ENCODE measurements at places on chromosomes 6 and 20.

- DNase-seq: no peak
Measured at GRCh38 chr6:135043846-135044245, 10.8 kb downstream of the HBS1L start.

GRCh38 chr6:4220558-4220957 is 85.2 kb upstream of the ECI2 start:
- no peak for DNase-seq

DNA sequence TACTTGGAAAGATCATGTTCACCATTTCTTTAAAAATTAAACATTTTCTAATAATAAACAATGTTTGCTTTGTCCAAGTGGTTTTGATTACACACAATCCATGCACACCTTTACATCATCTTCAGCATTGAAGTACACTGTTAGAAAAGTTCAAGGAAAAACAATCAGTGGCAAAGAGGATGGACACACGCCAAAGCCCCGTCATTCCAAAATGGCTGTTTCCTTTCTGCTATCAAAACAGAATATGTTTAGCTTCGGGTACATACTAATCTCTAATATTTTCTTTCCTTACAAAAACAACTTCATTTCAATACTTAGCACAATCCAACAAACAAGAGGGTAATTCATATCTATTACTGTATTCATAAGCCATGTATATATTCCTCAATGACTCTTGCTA is 24.5 kb downstream of the REPS1 start:
- no peak for DNase-seq

DNA sequence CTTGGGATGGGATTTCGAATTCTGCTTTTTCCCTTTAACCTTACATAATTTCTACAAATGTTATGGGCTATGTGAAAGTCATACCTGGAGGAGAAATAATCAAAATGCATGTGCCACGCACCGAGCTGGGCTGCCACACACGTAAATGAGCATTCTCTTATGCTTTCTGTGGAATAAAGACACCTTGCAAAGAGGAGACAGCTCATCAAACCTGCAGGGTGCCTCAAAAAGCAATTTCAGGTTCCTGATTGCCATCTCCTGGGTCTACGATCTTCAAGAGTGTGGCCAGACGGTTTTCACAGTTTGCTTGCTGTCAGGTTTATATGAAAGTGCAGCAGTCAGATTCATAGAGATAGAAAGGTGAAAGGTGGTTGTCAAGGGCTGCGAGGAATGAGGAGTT is 36.6 kb downstream of the DUSP22 start:
- no peak for DNase-seq

DNA sequence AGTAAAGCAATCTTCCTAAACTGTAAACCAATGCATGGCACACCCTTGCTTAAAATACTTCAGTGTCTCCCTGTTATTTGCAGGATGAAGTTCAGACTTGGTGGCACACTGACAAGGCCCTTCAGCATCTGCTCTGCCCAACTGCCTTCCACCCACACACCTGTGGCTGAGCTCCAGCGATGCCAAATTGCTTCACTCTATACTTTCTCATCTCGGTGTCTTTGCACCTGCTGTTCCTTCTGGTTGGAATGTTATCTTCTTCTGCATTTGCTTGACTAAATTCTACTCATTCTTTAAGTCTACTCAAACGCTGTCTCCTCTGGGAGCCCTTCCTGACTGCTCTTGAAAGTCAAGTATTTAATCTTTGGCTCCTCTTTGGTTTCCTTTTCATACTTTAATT is 100.1 kb upstream of the SUPT3H start:
- no peak for DNase-seq

GRCh38 chr6:6751266-6751596 is 162.7 kb downstream of the LY86 start:
- DNase-seq: no peak

GRCh38 chr6:128598571-128598970 is 78.2 kb upstream of the PTPRK start:
- no peak for DNase-seq

GRCh38 chr20:3919352-3919751 is 30.2 kb downstream of the PANK2 start:
- DNase-seq: peak; percentile 53

- no peak for DNase-seq
Measured at GRCh38 chr6:152290693-152291092, 346.5 kb downstream of the SYNE1 start.

DNA sequence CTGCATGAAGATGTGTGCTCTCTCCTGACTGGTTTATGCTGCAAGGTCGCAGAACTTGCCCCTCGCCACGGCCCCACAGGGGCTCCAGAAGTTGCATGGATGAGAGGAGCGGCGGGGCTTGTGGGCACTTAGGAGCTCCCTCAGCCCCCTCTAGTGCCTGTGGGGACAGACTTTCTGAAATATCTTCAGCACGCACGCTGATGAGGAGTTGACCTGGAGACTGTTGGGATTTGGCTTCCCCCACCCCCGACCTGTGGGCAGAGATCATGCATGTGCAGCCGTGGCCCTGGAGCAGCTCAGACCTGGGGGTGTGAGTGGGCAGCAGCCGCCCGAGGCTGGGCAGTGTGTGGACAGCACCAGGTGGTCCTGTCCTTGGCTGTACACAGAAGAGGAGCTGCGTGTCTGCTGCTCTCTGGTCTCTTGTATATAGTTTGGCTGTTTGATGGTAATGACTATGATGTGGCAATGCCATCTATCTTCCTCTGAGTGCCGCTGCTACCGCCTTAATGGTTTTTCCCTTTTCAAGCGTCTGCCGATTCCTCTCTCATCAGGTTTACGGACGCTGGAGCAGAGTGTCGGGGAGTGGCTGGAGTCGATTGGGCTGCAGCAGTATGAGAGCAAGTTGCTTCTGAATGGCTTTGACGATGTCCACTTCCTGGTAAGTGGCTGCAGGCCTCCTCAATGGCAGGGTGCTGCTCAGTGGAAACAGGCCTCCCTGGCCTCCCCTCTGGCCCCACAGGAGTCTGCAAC is 81.4 kb downstream of the TCP11 start:
- no peak for DNase-seq

DNA sequence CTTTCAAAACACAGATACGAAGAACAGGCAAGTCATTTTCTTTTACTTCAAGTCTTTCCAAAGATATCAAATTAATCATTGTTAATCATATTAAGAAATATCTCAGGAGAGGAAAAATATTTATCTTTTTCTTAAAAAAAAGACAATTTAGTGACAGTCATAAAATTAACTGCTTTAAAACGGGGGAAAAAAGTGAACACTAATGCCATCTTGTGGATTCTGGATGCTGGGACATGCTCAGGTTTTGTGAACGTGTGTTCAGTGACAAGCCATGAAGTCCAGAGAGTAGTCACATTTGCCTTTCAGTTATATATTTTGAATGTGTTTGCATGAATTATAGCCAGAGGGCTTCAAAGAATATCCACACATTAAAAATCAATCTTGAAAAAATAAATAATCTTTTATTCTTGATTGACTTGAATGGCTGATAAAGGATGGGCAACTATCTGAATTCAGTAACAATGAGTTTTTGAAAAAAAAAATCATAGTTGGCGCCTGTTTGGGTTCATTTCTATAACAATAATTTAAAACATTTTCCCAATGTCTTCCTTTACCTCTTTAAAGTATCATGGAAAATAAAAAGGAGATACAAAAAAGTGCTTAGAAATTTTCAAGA is 74.7 kb upstream of the NOX3 start:
- no peak for DNase-seq

Data from AG04449 (cell line).